Activated gamma-delta T cell treated with Interleukin-2 at 50 U/mL for 16 hours (primary cell): ENCODE measurements at places on chromosomes 11 and 22.
A peak's percentile ranks its signal among the peaks of the same experiment; 100 is the strongest.

- no peak for DNase-seq
Observed at GRCh38 chr11:72048766-72049460, 31.4 kb downstream of the NUMA1 start.

DNA sequence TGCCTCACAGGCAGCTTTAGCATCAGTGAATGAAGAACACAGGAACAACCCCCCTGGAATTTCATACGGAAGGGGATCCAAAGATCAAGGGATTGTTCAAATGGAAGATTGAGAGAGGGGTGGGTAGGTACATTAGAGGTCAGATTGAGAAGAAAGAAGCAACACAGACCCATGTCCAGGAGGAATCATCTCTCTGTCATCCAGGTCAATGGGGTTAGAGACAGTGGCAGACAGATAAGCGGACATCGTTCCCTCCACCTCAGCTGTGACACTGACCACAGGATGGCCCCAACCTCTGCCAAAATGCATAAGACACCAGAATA lies 1.9 kb upstream of the NPAS4 start:
- DNase-seq, result no peak

DNA sequence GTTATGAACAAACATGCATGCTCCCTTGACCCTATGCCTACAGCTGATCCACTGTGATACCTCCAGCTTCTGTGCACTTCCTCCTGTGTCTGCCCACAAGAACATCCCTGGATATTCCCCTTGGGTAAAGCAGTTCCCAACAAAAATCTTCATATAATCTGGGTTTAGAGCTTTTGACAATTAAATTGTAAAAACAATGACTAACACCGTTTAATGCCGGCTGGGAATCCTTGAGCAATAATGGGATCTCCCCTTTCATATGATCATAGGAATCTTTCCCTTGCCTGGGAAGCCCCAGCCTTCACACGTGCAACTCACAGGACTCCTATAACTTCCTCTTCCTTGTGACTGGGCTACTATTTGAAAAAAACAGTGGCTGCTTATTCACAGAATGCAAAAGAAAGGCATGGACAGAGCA lies 6.3 kb upstream of the ZC3H12C start:
- DNase-seq, result no peak

GRCh38 chr11:27394781-27395228 lies 31.8 kb upstream of the CCDC34 start:
- DNase-seq, result no peak

- DNase-seq, result no peak
Observed at GRCh38 chr11:72629266-72629665, 45.0 kb downstream of the PDE2A start.

DNA sequence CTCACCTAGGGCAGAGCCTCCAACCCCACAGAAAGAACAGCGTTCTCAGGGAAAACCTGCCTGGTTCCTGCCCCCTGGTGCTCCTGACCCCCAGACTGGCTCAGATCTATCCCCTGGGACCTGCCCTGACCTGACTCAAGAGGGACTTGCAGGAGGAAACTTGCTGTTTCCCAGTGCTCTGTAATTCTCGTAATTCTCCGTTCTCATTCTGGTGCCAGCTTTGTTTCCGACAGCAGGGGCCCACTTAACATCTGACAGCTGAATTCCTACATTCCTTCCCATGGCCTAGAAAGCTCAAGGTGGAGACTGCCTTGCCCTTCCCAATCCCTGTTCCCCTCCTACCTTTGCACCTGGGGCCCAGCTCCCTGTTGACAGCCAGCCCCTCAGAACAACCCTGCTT lies 12.5 kb upstream of the CSF2RB start:
- no peak for DNase-seq

DNA sequence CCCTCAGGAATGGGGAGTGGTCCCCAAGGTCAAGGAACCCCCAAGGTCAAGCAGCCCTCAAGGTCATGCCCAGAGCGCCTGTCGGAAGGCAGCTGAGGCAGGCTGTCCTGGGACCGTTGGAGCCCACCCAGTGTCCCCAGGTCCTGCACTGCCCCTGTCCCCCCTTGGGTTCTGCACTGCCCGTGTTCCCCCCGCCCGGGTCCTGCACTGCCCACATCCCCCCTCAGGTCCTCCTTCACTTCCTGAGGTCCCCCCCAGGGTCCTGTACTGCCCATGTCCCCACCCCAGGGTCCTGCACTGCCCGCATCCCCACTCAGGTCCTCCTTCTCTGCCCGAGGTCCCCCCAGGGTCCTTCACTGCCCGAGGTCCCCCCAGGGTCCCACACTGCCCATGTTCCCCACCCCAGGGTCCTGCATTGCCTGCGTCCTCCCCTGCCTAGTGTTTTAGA lies 1073.0 kb downstream of the BRD1 start:
- DNase-seq, result no peak

- DNase-seq, result peak; percentile 77
Observed at GRCh38 chr11:15074206-15075161, 1.1 kb downstream of the CALCB start.

DNA sequence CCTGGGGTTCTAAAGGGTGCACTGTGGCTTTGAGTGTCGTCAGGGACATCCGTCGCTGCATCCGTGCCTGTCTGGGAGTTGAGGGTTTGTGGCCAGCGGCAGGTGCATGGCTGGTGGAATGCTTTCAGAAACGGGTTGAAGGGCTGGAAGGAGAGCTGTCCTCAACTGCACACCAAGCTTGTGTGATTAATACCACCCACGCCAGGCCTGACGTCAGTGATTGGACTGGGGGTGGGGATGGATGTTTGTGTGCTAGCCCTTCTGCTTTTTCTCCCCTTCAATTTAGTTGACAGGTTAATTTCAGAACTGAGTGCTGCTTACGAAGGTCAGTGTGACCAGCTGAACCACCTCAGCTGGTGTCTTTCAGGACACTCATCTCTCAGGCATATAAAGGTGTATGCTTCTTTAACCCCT lies 3.2 kb upstream of the GAB2 start:
- DNase-seq, result no peak

GRCh38 chr11:72274435-72274834 lies 30.5 kb upstream of the PHOX2A start:
- DNase-seq, result no peak

DNA sequence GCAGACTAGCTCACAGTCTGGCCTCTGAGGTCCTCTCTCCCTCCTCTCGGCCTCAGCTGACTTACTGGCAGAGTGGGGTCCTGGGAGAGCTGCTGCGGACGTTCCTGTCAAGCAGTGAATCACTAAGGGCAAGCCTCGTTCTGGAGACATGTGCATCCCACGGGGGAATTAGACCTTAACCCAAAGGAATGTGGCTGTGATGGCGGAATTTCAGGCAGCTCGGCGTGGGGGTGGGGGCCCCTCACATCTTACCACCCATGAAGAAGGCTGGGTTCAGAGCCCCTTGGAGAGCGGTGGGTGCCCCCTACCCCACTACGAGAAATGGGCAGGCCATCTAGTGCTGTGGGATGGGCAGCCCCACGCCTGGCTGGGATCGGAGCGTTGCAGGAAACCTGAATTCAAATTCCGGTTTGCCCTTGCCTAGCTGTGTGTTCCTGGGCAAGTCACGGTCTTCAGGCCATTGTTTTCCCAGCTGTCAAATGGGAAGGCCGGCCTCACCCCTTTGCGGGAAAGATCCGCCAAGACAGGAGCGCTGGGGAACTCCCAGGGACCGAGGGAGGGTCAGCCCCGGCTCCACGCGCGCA lies 554 bp downstream of the LRRC32 start:
- DNase-seq, result no peak

DNA sequence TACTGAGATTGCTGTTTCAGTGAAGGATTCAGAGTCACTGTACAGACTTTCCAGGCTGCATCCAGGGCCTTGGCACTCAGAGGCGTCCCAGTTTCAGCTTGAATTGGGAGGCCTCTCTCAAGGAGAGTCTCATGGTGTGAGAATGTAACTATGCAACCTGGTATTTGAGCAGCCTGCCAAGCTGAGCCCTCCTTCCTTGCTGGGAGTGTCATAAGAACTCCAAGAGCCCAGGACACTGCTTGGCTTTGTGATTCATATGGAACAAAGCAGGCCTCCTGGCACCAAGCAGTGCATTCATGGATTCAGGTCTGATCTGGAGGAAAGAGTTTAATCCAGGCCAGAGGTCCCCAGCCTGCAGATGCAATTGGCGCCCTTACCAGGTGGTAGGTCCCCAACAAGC lies 171.7 kb downstream of the DBX1 start:
- DNase-seq, result no peak

DNA sequence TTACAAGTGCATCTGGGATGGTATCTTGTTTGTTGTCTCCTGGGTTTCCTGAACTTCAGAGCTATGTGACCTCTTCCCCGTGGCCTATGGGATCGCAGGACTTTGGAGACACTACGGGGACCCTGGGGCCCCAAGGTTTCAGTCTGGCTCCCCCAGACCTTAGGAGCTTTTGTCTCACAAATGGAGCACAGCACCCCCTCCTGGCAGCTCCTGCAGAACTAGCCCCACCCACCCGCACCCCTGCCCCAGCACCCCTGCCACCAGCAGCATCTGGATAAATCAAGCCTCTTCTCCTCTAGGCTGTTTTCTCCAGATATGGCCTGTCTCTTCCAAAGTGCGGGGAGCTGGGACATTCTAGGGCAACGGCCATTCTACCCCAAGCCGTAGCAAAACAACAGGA lies 10.4 kb downstream of the RCOR2 start:
- peak; percentile 58 for DNase-seq

DNA sequence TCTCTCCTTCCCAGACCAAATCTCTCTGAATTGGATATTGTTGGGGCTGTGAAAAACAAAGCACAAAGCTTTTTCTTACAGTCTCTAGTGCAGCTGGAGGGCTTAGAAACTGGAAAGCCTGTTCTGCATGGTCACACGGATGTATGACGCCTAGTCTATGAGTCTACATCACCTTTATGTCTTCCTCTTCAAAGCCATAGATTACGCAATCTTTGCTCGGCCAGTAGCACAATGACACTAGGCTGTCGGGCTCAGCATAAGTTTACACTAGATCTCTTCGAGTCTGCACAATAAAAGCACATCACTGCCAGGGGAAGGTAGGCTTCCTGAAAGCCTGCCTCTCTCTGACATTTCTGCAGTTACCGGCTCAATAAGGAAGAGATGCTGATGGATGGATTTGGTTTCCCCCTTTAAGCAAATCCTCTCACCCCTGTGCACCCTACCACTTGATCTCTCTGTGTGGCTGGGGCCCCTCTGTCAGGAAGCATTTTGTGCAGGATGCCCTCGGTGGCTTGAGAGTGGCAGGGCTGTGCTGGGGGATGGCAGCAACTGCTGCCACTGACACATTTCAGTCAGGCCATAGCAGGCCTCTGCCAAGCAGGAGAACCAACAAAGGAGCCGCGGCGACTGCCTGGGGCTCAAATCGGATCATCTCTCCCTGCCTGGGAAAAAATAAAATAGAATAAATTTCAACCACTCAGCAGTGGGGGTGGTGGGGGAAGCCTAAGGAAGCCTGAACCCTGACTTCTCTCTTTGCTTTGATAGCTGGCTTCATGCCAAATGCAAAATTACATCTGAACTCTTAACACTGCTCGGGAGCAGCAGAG lies 1272.8 kb downstream of the LRRC4C start:
- no peak for DNase-seq

GRCh38 chr11:102111011-102111786 lies 952 bp downstream of the YAP1 start:
- no peak for DNase-seq

DNA sequence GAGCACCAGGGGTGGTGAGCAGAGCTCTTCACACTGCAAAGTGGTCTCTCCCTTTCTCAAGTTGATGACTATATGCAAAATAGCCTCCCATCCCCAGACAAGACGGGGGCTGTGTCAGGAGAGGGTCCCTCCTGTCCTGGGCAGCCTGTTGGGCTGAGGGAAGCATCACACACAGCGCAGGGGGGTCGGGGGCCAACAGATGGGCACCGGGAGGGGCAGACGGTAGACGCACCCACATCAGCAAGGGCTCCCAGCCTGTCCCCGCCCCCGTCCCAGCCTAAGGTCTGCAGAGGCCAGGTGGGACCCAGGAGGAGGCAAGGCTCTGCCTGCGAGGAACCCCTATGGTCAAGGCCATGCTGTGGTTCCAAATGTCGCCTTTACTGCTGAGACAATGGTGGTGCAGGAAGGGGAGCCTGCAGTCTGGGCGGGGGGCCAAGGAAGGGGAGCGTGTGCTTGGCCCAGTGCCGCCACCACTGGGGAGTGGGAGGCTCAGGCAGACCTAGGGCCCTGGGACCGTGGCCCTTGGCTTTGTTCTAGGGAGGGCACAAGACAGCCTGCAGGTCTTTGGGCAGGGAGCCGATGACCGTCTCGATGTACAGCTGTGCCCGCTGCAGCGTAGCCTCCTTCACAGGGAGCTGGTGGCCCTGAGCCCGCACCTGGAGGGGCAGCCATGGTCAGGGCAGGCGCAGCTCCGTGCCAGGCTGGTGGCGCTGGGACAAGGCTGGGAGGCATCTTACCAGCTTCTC lies 4.3 kb upstream of the PLXNB2 start:
- no peak for DNase-seq

- DNase-seq, result no peak
Observed at GRCh38 chr11:71215425-71215965, 36.9 kb downstream of the SHANK2 start.

DNA sequence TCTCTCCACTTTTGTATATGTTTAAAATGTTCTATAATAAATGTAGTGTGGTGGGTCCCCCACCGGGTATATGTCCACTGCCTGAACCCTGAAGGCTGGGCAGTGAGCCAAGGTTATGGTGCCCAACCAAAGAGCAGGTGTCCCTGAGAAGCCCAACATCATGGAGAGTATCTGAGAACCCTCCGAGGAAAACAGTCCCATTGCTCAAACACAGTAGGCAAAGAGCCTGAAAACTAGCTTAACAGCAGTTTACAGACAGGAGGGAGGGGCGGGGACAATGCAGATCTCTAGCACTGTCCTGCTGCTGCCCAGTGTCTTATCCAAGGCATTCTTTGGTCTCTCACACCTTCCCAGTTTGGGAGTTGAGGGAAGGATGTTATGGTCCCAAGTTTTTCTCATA lies 91.0 kb downstream of the TMPRSS5 start:
- no peak for DNase-seq

DNA sequence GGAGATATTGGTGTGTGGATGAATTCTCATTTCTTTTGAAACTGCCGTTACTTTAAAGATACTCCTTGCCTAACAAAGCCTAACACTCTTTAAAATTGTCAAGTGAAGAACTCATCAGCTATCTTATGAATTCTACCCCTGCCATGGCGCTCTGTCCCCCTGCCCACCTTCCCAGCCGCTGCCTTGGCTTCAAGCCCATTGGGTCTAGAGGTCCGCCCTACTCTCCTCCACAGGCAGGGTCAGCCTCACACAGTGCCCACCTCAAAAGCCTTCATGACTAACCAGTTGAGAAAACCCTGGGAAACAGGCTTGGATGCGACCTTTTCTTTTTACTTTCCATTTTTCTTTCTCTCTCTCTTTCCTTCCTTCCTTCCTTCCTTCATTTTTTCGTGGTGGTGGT lies 128.6 kb downstream of the RRAS2 start:
- DNase-seq, result no peak
